ENCODE measurements at places on chromosomes 6 and 20. TPM values are rescaled to one million over a fixed set of nuclear protein-coding genes. Genes with fewer than 3 reads are reported as not detected.
A peak's percentile ranks its signal among the peaks of the same experiment; 100 is the strongest.

DNA sequence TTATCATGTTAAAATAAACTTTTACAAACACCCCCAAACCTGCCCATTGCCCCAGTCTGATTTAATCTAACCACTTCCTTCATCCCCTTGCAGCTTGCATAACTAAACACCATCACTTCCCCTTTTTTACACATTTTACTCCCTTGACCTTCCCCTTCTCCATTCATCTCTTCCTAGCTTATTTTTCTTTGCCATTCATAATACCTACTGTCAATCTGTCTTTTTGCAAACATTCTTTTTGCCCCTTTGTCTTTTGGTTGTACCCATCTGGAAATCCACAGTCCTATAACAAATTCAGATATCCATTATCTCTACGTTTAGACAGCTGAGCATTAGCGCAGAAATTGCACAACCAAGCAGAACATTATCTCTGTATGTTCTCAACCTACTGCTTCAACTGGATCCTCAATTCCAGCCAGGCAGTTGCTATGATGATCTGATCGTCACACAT, 51.2 kb downstream of the C6orf52 start:
- H3K4me3 ChIP-seq, result no peak overlapping the region
- H3K27me3 ChIP-seq, result no peaks in the 10 kb centered on the region
- peaks cover 19% of the 10 kb centered on the region for H3K4me1 ChIP-seq
- H3K36me3 ChIP-seq, result no peaks in the 10 kb centered on the region
- peak; percentile 78 for DNase-seq
- peak overlapping the region; percentile 45 for H3K27ac ChIP-seq

- no peak for DNase-seq
- H3K4me3 ChIP-seq, result no peak overlapping the region
- H3K27me3 ChIP-seq, result no peaks in the 10 kb centered on the region
- no peak overlapping the region for H3K27ac ChIP-seq
- no peaks in the 10 kb centered on the region for H3K36me3 ChIP-seq
- H3K4me1 ChIP-seq, result peaks cover 10% of the 10 kb centered on the region
These were observed 18.3 kb downstream of the MRPS18A start for GRCh38 chr6:43669050-43669921.

THBD gene
- total RNA-seq, result not detected

LGSN gene
- not detected for total RNA-seq

FGD2 gene
- total RNA-seq, result 37.1 TPM

GRCh38 chr20:45293041-45294002, 13.3 kb upstream of the RBPJL start:
- H3K4me3 ChIP-seq, result no peak overlapping the region
- DNase-seq, result peak; percentile 76
- no peaks in the 10 kb centered on the region for H3K27me3 ChIP-seq

SLC32A1 gene
- total RNA-seq, result not detected

Data from Karpas-422 (cell line).